ENCODE measurements at places on chromosomes 13 and 19.

GRCh38 chr19:31154021-31154420, 195.2 kb downstream of the TSHZ3 start:
- DNase-seq: no peak

DNA sequence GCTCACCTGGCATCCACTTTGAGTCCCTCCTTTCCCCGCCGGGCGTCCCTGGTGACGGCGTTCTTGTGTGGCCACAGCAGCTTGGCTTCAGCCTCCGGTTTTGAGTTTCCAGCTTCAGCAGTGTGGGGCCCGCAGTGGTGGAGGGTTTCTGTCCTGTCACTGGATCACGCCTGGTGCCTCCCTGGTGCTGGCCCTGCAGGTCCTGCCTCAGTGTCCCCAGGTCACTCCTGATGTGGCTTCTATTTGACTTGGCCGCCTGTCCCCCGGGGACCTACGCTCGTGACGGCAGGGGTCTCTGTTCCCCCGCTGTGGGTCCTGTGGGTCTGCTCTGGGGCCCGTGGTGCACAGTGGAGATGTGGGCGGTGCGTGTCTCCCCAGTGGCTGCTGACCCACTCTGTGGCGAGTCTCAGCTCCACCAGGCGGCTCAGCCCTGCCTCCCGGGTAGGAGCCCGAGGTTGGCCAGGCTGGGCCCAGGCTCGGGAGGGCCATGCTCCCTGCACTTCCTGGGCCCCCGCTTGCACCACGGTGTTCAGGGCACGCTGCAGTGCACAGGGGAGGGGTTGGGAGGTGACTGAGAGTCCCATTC, 1.9 kb downstream of the ATP4B start:
- no peak for DNase-seq

- peak; percentile 43 for DNase-seq
Observed at GRCh38 chr13:95660981-95661581, 15.9 kb upstream of the DNAJC3 start.

GRCh38 chr13:48979892-48980291, 4.2 kb downstream of the FNDC3A start:
- DNase-seq: no peak

- no peak for DNase-seq
Observed at GRCh38 chr13:42780044-42780443, 1.3 kb upstream of the FAM216B start.

DNA sequence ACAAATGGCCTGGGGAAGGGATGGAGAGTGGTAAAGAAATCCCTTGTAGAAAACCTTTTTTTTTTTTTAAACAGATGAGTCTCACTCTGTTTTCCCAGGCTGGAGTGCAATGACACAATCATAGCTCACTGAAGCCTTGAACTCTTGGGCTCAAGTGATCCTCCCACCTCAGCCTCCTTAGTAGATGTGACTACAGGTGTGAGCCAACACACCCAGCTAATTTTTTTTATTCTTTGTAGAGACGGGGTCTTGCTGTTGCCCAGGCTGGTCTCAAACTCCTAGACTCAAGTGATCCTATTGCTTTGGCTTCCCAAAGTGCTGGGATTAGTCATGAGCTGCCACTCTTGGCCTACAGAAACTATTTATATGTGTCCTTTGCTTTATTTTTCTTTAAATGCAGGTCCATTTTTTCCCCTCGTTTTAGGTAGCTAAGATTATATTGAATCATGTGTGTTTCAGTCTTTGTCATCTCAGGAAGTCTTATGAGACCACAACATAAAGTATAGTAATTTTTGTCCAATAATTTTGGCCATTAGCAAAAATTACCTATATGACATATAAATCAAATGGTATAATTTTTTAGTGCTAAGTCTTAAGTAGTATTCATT, 10.5 kb downstream of the LPAR6 start:
- DNase-seq: no peak

DNA sequence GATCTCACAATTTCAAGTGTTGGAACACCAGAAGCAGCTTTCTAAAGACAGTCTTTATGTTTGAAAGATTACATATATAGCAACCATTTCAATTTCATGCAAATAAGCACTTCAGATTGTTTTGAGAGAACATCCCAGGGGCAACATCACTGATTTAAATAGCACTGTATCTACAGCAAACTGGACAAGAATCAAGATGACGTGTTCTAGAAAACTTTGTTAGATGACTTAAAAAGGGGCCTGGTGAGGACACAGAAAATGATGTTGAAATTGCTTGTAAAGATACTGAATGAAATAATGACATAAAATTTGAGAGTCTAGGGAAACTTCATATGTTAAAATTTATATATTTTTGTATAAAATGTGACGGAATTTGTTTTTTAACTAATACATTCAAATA, 277.1 kb downstream of the KLF12 start:
- DNase-seq: no peak

- DNase-seq: peak; percentile 37
Observed at GRCh38 chr19:344625-345319, at the start of gene MIER2. MIER2 (minus strand) TSS chr19:344796; CDS start chr19:344782, 14 bp downstream.

DNA sequence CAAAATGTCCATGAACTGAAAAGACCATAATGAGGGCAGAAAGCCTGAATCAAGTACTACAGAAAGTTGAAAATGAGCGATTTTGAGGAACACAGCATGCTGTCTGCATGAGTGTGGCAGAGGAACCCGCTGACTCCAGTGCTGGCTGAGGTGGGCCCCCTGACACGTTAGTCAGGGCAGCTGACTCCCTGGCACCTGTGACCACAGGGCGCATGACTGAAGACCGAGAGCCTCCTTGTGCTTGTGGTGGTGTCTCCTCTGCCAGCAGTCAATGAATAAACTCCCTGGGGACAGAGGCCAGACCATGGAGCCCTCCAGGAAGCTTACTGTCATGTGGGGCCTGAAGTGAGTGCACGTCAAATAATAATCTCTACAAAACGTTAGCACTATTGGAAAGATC, 38.4 kb upstream of the VSTM2B start:
- no peak for DNase-seq

GRCh38 chr19:7831452-7831851, 1.4 kb downstream of the EVI5L start:
- DNase-seq: no peak

- no peak for DNase-seq
Observed at GRCh38 chr19:47698631-47699359, 14.4 kb upstream of the EHD2 start.

GRCh38 chr13:39419068-39419467, 183.9 kb downstream of the LHFPL6 start:
- DNase-seq: no peak

DNA sequence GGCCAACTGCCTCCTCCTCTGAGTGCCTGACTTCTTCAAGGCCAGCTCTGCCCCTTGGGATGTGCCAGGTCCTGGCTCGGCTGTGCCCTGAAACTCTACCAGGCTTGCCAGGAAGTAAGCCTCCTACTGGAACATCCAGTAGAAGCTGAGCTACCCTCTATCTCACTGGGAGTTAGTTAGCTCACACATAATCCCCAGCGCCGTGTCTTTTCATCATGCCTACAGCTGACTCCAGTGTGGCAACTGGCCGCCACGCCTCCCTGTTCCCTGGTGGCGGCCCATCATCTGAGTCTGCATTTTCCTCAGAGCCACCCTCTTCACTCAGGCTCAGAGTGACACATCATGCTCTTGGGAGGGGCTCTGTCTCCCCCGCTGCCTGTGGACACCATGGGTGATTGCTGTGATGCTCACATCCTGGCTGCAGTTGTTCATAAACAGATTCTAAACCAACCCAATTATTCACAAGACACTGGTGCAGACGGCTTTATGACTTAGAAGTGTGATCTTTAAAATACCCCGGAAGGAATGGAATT, 131.9 kb upstream of the IRS2 start:
- peak; percentile 21 for DNase-seq

- peak; percentile 11 for DNase-seq
Observed at GRCh38 chr13:109945206-109945960, 159.0 kb upstream of the IRS2 start.

GRCh38 chr19:28961772-28962500, 251.0 kb downstream of the UQCRFS1 start:
- peak; percentile 14 for DNase-seq

GRCh38 chr13:54563286-54563685, 1534.7 kb downstream of the OLFM4 start:
- no peak for DNase-seq

GRCh38 chr19:30276011-30276882, 95.9 kb upstream of the ZNF536 start:
- DNase-seq: no peak

- no peak for DNase-seq
Observed at GRCh38 chr13:99154064-99154463, 46.6 kb upstream of the UBAC2 start.

DNA sequence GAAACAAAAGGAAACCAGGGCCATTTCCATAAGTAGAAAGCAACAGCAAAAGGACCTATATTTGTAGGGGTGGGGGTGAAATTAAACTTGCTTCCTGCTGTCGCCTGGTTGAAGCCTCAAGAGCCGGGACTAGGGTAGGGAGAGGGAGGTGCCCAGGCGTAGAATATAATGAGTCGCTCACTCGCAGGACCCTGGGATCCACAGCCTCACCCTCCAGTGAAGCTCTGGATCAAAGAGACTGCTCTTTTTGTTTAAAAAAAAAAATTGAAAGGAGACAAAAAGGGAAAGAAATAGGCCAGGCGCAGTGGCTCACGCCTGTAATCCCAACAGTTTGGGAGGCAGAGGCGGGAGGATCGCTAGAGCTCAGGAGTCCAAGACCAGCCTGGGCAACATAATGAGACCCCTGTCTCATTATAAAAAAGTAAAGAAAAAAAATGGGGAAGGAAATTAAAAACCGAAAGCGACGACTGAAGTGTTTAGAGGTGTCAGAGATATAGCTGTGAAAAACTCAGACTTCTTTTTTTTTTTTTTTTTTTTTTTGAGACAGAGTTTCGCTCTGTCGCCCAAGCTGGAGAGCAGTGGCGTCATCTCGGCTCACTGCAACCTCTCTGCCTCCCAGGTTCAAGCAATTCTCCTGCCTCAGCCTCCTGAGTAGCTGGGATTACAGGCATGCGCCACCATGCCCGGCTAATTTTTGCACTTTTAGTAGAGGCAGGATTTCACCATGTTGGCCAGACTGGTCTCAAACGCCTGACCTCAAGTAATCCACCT, 10.9 kb upstream of the ADGRE5 start:
- DNase-seq: peak; percentile 54

GRCh38 chr13:20402881-20403280, 122.8 kb downstream of the CRYL1 start:
- no peak for DNase-seq

DNA sequence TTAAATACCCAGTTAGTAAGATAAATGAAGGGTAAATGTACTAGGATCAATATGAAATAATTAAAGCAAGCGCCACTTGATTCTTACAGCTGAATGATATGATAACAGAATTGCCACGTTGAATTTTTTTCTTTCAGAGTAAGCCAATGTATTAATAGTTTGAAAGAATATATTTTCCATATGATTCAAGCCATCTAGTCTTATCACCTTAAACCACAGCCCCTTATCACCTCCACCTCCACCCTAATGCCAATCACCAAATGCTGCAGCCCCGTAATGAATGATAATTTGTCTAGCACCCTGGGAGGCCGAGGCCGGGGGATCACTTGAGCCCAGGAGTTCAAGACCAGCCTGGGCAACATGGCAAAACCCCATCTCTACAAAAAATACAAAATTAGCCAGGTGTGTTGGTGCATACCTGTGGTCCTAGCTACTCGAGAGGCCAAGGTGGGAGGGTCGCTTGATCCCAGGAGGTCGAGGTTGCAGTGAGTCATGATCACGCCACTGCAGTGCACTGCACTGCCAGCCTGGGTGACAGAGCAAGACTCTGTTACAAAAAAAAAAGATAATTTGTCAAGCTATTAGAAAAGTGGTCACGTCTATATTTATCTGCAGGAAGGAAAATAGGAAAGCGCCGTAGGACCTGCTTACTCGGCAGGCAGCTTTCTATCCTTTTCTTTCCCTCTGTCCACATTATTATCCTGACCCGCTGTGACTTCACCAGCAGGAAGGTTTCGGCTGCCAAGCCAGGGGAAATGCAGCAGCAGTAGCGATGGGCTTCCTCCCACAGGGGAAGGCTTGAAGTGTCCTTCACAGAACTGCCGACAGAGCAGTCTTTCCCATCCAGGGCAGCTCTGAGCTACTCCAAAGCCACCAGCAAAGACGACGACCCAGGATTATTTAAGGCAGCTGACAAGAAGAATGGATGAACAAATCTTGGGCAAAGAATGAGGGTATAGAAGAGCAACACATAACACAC, 19.7 kb upstream of the CLN5 start:
- no peak for DNase-seq

GRCh38 chr19:45368737-45369340, 1.5 kb downstream of the ERCC2 start:
- no peak for DNase-seq

DNA sequence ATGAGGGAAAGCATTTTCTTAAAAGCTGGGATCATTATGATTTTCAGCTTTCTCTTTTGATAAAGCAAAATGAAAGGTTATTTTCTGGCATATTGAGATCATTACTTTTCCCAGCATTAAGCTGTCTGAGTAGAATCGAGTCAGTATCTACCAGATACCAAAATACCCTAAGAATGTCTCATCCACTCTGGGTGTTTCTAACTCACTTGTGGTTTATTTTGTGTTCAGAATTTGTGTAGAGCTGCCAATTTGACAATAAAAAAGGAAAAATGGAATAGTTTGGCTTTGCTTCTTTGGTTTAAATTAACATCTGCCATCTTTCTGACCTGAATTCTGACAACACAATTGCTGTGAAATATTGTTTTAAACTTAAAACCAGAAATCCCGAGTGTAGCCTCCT, 438.7 kb upstream of the ARGLU1 start:
- DNase-seq: no peak

GRCh38 chr13:93361703-93362102, 135.1 kb downstream of the GPC6 start:
- no peak for DNase-seq

GRCh38 chr13:58827904-58828303, 1196.4 kb downstream of the PCDH17 start:
- no peak for DNase-seq

DNA sequence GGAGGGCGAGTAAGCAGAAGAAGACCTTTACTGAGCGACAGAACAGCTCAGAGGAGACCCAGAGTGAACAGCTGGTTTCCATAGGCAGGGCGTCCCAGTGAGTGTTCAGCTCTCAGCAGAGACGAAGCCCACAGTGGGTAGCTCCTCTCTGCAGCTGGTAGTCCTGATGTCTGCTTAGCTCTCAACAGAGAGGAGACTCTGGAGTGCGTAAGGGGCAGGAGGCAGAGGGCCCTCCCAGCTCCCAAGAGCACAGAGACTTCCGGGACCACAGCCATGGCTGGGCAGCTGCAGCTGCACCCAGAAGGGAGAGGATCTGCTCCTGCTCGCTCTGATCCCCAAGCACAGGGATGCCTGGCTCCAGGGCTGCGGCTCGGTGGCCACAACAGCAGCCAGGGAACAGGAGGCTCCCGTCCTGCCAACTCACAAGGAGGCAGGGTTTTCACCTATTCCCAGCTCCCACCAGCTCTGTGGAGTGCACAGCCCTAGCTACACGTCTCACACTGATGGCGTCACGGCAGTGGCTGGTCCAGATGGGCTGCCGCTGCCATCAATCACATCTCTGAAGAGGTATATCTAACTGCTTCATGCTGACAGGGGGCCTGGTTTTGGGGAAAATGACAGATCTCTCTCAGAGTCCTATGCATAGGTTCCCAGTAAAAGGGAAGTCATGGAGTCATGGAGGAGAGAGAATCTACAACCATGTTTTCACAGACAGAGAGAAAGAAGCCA, 2660.1 kb upstream of the PCDH20 start:
- no peak for DNase-seq

- no peak for DNase-seq
Observed at GRCh38 chr19:18551631-18552030, 6.0 kb upstream of the KXD1 start.

GRCh38 chr13:40168425-40169166, 497.8 kb downstream of the FOXO1 start:
- DNase-seq: no peak

- no peak for DNase-seq
Observed at GRCh38 chr13:26515721-26516120, 41.8 kb upstream of the WASF3 start.

- DNase-seq: no peak
Observed at GRCh38 chr13:78239714-78240113, 321.1 kb upstream of the EDNRB start.
